Stimulated activated CD8-positive, alpha-beta memory T cell treated with anti-CD3 and anti-CD28 coated beads, Interleukin-4, amount 100 ng/mL, for 1 hour (primary cell): ENCODE measurements at places on chromosomes 3 and 15.

- DNase-seq: no peak
Measured at GRCh38 chr15:63601026-63601703, 4.0 kb downstream of the FBXL22 start.

- DNase-seq: no peak
Measured at GRCh38 chr3:106826791-106827311, 550.4 kb upstream of the CCDC54 start.

GRCh38 chr3:107855710-107856109 is 235.1 kb downstream of the CD47 start:
- no peak for DNase-seq

- no peak for DNase-seq
Measured at GRCh38 chr3:43620831-43621655, 768 bp downstream of the ANO10 start.

DNA sequence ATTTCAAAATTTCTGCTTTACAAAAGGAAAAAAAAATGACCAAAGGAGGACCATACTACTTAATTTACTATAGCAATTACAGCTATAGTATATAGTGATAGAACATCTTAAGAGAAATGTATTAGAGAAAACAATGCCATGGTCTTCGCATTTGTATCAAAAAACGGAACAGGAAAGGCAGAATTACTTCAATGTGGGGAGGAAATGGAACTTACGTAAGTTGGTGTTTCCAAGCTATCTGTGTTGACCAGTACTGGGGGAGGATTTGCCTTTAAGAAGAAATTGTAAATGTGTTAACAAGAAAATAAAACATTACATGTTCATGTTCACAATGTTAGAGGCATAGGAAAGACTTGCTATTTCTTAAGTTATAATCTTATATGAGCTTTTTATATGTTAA is 119.9 kb upstream of the MELTF start:
- DNase-seq: no peak

DNA sequence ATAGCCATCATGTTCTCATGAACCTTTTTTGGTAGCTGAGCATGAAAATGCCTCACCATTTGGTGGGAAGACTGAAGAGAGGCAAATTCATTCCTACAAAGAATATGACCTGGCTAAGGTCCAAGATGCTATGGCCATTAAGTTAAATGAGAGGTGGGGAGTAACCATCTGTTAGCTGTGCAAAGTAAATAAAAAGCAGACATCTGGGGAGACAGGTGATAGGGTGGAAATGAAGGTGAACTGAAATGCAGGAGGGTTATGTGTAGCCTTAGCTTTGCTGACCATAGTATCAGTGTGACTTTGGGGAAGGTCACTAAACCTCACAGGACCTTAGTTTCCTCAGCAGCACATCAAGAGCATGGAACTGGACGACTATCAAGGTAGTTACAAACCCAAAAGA is 111.0 kb upstream of the STRIT1 start:
- no peak for DNase-seq

- no peak for DNase-seq
Measured at GRCh38 chr3:192825216-192825615, 92.4 kb downstream of the MB21D2 start.
